Stimulated activated CD8-positive, alpha-beta memory T cell treated with anti-CD3 and anti-CD28 coated beads, Interleukin-15, amount 100 ng/mL, for 24 hours (primary cell): ENCODE measurements at places on chromosomes 2 and 18.

DNA sequence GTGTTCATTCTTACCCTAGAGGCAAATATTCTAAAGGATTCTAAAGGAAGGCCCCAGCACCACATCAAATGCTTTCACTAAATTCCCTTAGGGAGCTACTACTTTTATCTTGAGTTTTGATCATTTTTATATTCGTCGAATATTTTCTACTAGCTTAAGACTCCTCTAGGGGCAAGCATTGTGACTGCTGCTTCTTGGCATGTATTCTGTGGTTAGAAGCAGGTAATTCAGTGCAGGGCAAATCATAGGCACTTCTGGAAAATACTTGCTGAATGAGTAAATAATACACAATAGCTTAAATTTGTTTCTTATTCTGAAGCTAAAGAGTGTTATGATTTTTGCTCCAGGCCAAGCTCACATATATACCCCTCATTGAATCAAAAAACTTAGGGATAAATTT is 136.4 kb downstream of the LRP2 start:
- DNase-seq = no peak

DNA sequence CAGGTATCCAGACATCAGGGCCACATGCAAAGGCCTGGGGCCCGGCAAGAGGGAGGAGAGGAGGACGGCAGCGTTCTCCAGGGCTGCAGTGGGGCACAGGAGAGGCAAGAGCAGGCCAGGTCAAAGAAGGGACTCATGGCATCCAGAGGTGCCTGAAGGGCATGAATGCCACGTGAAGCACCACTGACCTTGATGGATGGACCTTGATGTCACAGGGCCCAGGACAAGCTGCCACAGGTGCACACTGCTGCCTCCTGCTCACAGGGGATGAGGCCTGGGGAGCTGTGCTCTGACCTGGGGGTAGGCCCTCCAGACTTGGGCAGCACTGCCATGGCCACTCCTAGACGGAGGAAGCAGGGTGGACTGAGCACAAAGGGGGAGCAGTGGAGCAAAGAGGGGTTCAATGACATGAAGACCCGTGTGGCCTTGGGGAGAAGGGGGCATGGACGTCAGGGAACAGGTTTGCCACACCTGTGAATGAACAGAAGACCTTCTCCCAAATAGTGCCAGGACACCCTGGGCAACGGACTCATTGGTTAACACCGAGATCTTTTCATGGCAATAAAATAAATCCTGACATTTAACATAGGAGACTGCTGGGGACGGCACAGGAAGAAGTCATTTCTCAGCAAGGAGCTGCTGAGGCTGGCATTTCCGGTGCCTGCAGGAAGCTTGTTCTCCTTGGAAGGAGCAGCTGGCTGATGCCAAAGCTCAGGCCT is 65.6 kb downstream of the EMX1 start:
- DNase-seq = no peak

DNA sequence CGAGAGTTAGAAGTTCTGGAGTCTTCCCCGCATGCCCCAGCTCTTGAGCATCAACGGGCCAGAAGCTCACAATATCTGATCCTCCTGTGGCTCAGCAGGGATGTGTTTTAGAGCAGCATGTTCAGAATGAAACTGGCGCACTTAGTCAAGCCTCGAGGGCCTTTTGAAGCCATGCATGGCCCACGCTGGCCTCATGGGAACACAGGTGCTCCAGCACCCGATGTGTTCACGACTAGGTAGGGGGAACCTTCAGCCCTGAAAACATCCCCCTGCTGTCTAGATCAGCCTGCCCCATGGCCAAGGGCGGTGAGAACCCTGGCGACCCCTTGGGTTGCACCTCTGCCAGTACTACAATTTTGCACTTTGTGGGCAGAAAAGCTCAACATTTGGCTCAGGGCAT is 32.8 kb downstream of the MSH6 start:
- no peak for DNase-seq

DNA sequence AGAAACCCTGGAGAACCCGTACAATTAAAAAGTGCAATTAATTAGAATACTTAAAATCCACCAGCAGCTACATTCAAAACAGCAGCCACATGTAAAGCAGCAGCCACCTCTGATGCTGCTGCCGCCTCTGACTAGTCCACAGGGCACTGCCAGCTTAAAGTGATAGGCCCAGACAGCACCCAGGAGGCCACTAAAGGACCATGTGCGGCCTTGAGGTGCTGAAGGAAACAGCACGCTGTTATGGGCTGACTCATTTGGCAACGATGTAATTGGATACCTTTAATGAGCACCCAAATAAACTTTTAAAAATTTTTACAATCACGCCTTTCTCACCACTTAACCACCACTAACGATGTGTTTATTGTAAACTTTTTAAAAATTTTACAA is 209.3 kb upstream of the NCKAP5 start:
- DNase-seq = no peak

- no peak for DNase-seq
Measured at GRCh38 chr2:222535477-222535876, 111.1 kb downstream of the SGPP2 start.

DNA sequence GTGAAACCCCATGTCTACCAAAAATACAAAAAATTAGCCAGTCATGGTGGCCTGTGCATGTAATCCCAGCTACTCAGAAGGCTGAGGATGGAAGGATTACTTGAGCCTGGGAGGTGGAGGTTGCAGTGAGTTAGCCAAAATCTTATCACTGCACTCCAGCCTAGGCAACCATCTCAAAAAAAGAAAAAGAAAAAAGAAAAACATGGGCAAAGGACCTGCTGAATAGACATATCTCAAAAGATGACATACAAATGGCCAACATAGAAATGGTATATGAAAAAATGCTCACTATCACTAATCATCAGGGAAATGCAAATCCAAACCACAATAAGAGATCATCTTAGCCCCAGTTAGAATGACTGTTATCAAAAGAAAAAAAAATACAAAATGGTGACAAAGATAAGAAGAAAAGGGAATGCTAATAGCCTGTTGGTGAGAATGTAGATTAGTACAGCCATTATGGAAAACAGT is 1.4 kb upstream of the TGOLN2 start:
- no peak for DNase-seq
